ENCODE measurements at places on chromosomes 5 and 9.

DNA sequence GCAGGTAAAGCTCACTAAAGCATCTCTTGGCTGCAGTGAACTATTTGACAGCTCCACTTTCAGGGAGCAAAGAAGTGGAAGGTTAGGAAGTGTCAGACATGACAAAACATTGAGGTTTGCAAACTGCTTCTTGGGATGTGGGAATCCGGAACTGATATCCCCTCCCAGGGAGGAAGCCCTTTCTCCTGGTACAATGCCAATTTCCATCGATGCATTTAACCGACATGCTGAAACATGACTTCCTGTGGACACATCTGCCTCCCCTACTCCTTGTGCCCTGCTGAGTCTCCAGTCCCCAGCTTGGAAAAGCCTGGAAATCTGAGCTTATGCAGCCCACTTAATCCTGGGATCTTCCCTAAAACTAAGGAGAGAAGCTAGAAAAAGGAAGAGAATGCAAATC, 323.1 kb upstream of the DAP start:
- no peak for DNase-seq

DNA sequence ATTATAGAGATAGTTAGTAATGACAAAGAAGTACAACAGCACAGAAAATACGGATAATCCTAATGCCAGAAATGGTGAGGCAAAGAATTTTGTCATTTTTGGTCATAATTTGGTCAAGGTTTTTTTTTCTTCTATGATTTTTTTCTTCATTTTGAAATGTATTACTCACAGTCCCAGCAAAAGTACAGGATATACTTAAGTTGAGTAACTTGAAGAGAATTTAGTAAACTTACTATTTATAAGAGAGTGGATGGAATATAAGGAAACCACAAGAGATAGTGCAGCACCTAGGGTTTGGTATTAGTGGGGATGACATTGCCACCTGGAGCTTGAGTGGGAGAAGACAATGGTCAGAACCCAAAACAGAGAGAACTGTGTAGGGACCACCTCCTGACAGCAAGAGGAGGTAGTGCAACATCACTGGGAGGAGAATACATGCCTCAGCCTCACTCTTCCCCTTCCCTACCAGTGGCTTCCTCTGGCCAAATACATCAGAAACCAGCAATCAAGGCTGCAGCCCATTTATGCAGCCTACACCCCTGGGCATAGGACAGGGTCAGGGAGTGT, 434.5 kb upstream of the TRPC7 start:
- DNase-seq = no peak

DNA sequence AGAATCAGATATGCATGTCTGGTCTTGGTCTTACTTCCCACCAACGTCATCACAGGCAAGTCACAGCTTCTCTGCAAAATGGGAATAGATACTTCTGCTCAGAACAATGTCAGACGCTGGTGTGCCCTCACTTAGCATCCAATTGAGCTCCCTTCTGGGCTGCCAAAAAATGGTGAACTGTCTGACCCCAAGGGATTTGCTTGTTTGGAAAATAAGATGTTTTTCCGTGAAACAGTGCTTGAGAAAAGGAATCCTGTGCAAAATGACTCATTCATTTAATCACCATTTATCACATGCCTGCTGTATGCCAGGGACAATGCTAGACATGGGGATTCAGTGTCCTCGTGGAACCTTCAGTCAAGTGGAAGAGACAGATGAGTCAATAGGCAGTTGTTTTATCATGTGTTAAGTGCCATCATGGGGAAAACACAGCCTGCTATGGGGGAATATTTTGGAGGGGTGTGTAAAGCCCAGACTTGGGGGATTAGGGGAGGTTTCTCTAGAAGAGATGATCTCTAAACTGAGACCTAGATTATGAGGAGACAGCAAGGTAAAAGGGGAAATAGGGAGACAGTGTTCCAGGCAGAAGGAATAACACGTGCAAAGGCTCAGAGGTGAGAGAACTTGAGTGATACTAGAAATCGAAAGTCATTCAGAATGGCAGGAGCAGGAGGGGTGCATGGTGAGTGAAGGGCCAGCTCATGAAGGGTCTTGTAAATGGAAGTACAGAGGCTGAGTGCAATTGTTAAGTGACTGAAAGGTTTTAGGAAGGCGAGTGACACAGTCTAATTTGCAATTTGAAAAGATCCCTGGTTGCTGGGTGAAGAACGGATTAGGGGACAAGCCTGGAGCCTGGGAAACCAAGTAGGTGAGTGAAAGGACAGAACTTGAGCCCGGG, 3.9 kb downstream of the NIPAL4 start:
- no peak for DNase-seq

- no peak for DNase-seq
Measured at GRCh38 chr9:95197692-95198271, 119.7 kb downstream of the FANCC start.

DNA sequence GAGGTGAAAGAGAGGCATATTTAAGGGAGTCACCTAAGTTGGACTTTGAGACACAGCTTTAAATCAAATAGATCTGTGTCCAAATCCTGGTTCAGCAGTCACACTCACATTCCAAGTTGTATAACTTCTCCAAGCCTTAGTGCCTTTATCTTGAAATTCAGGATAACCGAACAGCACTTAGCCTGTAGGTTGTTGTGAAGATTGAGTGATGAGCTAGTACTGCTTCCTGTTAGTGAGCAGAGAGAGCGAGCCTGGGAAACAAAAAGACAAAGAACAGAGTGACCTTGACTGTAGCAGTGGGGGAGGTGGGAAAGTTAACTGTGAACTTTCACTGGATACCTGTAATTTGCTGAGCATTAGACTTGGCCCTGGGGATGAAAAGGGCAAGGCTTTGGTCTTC, 22.4 kb downstream of the MAML1 start:
- no peak for DNase-seq

DNA sequence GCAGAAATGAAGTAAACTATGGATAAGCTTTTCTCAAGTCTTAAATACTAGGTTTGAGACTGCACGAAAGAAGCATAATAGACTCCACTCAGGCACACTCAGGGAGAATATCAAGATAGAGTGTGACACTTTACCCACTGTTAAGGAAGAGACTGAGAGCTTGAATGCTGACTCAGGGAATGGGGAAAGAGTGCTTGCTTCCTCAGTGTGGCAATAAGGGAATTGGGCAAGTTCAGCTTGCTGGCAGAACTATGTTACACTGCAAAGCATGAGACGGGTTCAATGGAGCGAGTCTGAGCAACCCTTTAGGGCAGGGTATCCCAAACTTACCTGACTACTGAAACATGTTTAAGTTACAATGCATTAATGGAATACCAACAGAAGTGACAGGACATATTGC, 237.7 kb upstream of the MEF2C start:
- no peak for DNase-seq

DNA sequence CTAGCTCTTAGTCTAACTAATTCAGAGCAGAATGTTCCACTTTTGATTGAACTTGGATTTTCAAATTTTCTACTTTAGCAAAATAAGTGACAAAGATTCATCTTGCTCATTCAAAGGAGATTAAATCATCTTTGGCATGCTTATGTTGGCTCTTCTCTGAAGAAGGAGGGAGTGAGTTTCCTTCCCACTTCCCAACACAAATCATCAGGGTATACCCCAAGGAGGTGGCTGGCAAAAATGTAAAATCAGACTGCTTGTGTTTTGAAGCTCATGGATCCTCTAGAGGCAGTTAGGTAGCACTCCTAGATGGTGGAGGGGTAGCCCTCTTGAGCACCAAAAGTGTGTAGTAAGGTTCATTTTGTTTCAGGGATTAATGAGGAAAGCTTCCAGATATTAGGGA, 343.1 kb downstream of the OSTF1 start:
- DNase-seq = no peak

DNA sequence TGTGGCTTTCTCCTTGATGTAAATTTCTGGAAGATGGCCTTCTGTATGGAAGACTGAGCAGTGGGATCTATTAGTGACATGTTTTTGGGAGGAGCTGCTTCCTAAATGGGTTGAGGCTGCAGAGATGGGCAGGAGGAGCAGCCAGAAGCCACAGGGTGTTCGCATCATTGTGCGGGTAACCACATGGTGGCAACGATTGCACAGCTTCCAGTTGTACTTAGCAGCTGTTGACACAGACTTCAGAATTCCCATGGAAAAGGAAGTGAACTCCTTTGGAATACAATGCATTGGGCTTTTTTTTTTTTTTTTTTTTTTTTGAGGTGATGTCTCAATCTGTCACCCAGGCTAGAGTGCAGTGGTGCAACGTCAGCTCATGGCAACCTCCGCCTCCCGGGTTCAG, 297.3 kb downstream of the NR3C1 start:
- DNase-seq = no peak

GRCh38 chr5:36252722-36253365, 11.1 kb upstream of the NADK2 start:
- DNase-seq = no peak

- DNase-seq = no peak
Measured at GRCh38 chr9:93677048-93677571, 100.7 kb downstream of the PHF2 start.

DNA sequence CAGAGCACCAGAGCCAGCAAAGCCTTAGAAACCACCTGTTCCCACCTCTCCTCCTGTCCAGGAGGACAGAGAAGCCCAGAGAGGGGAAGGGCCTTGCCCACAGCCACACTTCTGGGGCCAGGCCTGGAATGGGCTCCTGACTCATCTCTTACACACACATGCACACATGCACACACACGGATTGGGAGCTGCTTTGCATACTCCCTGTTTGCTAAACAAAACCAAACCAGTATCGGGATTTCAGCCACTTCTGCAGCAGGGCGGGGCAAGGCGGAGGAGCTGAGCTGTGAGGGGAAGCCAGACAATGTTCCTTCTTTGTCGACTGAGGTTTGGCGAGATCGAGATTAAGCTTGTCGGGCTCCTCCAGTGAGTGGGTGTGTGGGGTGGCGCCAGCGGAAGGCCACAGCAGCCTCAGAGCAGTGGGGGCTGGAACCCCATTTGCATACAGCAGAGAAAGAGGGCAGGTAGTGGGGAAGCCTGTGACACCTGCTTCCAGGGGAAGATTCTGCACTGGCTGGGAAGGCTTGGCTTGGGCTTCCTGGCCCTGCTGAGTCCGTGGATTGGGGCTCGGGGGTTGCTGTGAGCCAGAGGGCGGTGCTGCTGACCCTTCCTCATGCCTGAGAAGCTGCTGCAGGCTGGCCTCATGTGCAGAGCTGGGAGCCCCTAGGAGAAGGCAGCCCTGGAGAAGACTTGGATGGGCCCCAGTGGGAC, 16.1 kb downstream of the GFI1B start:
- DNase-seq = no peak

DNA sequence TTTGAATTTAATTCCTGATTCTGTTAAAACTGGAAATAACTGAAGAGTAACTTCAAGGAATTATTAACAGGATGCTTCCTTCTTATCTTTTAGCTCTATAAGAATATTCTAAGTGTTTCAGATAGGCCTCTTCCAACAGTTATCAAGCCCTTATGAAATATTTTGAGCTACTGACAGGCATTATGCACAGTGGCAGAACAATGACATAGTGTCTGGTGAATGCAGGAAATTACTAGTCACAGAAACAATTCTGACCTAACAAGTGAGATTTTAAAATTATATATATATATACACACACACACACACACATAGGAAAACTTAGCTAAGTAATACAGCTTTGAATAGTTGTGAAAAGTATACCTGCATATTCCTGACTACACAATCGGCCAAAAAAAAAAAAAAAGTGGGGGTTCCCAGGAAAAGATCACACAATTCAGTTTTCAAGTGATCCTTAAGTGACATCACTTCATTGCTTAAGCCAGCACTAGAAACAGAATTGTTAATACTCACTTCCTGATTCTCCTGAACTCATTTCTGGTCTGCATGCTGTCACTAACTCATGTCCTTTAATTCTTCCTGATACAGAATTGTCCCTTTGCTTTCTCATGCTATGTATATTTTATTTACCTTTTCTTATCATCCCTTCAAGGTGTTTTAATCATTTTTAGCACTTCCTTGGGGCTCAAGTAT, 77.3 kb downstream of the SLC25A46 start:
- DNase-seq = no peak

DNA sequence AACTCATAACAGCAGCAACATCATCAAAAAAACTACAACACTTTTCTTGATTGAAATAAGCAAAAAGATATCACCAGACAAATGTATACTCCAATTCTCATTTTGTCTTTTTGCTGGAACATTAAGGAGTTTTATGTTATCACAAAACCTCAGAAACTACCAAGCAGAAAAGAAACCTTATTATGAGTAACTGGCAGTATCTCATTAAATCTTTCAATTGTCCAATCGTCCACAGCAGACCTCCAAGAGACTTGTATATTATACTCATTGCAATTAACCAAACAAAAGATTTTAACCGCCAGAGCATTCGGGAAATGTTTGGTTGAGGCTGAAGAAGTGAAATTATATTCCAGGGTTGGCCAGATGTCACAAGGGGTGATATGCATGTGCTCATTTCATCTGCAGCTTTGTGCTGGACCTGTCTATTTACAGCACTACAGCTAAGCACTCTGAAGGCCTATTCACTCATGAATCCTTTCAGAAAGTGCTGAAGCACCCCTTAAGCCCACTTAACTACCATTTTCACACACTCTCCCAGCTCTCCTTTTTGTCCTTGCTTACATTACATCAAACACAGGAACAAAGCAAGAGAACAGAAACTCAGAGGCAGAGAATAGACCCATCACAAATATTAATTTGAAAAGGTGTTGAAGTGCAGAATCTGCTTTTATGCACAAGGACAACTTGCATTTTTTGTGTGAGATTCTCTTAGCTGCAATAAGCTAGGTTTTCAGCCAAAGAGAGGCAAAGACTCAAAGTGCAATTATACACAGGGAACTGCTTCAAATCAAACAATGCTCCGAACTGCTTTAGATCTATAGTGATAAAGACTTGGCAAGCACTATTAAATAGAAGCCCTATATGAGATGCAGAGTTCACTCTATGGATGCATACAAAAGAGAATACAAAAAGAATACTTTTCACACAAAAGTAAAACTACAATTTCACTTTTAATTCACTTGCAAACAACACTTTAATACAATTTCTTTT, 150.4 kb upstream of the POU5F2 start:
- peak; percentile 79 for DNase-seq

- DNase-seq = no peak
Measured at GRCh38 chr9:96476591-96476990, 26.6 kb downstream of the HABP4 start.

- DNase-seq = no peak
Measured at GRCh38 chr9:68685770-68686169, 19.3 kb upstream of the PIP5K1B start.

GRCh38 chr9:30140407-30140806, 2244.0 kb upstream of the ACO1 start:
- no peak for DNase-seq

- no peak for DNase-seq
Measured at GRCh38 chr5:111197523-111197922, 26.7 kb upstream of the CAMK4 start.

All from NCI-H187 (cell line).